Activated gamma-delta T cell treated with Interleukin-2 at 50 U/mL for 16 hours (primary cell): ENCODE measurements at places on chromosomes 6 and 20.

DNA sequence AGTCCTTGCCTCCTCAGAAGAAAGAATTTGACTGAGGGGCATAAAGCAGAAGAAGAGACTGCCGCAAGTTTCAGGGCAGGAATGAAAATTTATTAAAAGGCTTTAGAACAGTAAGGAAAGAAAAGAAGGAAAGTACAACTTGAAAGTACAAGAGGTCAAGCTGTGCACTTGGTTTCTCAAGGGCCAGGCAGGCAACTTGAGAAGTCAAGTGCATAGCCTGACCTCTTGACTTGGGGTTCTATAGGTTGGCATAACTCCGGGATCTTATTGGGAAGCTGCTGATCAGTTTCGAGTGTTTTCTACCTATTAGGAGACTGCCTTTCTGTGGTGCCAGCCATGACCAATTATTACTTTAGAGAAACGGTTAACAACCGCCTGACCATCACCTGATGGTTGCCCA, 237.0 kb upstream of the RGS17 start:
- DNase-seq: no peak

- DNase-seq: no peak
These were observed 447 bp downstream of the MCM3 start for GRCh38 chr6:52284131-52284459.

DNA sequence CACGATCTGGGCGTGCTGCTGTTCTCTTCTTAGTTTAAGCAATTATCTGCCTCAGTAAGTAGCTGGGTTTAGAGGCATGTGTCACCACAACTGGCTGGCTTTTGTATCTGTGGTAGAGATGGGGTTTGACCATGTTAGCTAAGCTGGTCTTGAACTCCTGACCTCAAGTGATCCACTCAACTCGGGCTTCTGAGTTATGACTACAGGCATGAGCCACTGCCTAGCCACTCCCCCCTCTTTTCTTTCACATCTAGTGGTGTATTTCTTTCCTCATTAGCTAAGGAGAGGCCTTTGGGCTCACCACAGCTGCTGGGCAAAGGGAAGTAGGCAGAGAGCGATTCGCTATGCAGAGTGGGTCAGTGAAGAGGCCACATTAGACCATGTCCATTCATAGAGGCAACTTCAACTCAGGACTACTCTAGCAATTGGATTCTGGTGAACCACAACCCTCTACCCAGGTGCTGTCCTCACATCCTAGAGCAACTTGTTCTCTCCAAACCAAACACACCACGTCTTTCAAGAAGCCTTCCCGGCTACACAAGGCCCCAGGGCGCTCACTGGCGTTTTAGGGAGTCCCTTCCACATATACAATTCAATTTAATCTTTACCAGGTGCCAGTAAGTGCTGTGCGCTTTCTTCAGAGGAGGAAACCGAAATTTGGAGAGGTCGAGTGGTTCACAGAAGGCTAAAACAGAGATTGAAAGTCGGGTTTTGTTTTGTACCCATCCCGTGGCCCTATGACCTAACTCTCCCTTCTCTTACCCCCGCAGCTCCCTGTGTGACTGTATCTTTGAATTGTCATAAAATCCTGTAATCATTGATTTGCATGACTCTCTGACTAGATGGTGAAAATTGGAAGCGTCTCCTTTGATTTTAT, 26.5 kb upstream of the GFOD1 start:
- DNase-seq: no peak

- DNase-seq: no peak
These were observed 62.0 kb upstream of the HIVEP1 start for GRCh38 chr6:11950109-11950508.

GRCh38 chr6:99252421-99252820, 97.1 kb downstream of the FAXC start:
- DNase-seq: no peak

GRCh38 chr20:905396-905961, 10.7 kb downstream of the ANGPT4 start:
- DNase-seq: no peak

DNA sequence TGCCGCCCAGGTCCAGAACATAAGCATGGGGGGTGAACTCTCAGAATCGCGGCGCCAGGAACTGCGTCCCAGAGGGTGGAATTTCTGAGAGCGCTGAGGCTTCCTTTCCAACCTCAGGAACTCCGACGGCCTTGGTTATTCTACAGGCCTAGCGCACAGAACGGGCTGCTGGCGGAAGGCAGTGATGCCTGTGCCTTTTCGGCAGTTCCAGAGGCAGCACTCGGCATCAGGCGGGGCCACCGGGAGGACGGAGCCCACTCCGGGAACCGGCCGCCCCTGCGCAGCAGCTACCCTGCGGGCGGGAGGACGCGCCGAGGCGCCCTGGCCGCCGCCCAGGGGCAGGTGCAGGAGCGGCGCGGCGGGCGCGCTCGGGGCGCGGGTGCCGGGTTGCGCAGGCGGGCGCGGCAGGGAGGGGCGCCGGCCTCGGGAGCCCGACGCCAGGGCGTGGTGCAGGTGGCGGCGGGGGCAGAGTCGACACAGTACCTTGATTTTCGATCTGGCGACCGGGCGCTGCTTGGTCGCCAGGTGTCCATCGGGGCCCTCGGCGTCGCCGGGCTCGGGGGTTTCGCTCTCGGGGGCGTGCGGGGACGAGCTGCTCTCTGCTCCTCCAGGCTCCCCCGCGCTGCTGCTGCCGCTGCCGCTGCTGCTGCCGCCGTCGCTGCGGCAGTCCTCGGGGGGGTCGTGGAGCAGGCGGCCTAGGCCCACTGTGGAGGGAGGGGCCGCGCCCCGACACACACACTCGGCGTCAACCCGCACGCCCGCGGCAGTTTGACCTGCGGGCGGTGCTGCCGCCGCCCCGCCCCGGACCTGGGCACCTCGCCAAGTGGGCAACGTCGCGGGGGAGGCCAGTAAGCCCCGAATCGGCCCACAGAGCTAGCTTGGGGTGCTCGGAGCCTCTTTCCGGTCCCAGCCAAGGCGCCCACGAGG, 1.3 kb downstream of the OVOL2 start:
- DNase-seq: no peak

DNA sequence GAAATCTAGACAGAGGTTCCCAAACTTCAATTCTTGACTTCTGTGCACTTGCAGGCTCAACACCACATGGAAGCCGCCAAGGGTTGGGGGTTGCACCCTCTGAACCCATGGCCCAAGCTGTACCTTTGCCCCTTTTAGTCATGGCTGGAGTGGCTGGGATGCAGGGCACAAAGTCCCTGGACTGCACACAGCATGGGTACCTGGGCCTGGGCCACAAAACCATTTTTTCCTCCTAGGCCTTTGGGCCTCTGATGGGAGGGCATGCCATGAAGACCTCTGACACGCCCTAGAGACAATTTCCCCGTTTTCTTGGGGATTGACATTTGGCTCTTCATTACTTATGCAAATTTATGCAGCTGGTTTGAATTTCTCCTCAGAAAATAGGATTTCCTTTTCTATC, 342.0 kb downstream of the TPBG start:
- no peak for DNase-seq

GRCh38 chr6:146883640-146884531, 285.1 kb downstream of the ADGB start:
- DNase-seq: no peak

GRCh38 chr6:45880159-45880558, 135.5 kb downstream of the CLIC5 start:
- DNase-seq: no peak

GRCh38 chr6:164856138-164856537, 453.3 kb downstream of the C6orf118 start:
- DNase-seq: no peak

- DNase-seq: no peak
These were observed 37.8 kb upstream of the SNRPB2 start for GRCh38 chr20:16692009-16692408.

- DNase-seq: no peak
These were observed 90.9 kb downstream of the BMP7 start for GRCh38 chr20:57175397-57176010.

DNA sequence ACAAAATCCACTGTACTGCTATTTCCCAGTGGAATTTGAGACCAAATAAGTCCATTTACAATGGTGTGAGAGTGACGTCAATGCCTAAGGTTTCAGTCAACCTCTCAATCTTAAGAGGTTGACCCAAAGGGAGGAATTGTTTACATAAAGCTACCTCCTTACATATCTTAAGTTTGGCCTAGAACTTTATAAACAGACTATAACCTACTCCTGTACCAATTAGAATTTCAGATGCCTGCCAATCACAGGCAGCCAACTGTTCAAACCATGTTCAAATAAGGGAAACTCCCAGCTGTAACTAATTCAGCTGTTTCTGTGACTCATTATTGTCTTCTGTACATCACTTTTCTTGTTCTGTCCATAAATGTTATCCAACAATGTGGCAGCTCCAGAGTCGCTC, 14.5 kb downstream of the LGSN start:
- no peak for DNase-seq

DNA sequence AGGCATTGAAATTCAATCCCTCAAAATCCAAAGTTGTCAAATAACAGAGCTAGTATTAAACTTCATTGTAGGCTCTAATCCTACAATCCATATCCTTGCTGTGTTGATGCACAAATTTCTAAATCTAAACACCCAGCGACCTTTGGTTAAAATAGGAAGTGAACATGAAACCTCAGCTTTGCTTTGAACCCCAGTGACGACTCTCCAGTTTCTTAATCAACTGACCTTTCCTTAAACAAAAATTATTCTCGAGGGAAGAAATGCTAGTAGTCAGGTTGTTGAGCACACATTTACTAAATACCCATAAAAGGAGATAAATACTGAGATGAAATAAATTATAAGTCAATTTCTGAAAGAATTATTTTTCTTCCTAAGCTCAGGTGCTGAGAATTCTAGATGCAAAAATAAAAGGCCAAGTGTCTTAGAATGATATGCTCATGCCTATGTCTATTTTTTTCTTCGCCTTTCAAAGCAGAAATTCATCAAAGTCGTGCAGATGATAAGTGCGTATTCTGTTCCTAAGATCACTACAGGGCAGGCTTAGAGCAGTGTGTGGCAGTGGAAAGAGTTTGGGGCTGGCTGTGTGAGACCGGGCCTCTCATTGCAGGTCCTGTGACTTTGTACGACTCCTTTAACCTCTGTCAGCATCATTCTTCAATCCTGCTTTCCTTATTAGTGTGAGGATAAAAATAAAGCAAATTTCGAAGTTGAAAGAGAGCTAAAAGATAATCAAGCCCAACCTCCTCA, 208.7 kb downstream of the PRL start:
- DNase-seq: no peak

DNA sequence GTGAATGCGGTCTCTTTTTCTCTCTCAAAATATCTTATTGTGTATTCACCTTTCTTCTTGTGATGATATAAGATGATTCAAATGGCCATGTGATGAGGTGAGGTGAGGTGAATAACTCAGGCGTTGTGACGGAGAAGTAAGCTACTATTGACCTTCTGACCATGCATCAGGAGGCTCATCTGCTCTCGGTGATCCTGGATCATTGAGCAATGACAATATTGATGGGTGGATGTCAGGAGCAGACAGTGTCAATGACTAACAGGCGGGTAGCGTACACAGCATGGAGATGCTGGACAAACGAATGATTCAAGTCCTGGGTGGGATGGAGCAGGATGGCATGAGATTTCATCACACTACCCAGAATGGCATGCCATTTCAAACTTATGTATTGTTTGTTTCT, 119.6 kb downstream of the PXDC1 start:
- DNase-seq: no peak

- no peak for DNase-seq
These were observed 28.6 kb upstream of the PRL start for GRCh38 chr6:22325481-22325880.

DNA sequence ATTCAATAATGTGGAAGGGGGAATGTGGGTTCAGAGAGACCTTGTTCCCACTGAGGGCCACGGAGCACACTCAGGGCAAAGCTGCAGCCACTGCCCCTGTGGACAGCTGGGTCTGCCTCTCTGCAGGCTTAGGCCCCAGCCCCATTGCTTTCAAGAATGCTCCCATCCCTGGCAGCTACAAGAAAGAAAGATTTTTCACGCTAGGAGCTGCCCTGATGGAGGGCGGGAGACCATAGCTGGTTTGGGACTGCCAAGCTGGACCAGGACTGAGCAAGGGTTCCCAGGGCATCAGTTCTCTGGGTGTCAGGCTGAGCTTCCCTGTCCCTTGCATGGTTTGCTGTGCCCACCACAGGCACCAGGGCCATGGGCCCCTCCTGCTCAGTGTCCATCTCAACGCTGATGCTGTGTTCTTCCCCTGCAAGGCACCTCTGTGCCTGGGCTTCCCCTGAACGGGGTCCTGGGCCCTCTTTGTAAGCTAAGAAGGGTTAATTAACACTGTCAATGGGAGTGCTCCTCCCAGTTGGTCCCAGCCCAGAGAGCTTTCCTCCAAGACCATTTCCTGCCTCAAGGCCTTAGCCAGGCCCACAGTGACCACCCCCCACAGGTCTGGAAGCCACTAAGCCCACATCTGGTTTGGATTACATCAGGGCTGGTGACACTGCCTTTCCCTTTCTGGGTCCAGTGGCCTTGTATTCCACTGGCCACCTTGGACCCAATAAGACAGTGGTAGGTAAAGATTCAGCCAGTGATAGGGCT, 8.4 kb downstream of the FOXS1 start:
- no peak for DNase-seq

DNA sequence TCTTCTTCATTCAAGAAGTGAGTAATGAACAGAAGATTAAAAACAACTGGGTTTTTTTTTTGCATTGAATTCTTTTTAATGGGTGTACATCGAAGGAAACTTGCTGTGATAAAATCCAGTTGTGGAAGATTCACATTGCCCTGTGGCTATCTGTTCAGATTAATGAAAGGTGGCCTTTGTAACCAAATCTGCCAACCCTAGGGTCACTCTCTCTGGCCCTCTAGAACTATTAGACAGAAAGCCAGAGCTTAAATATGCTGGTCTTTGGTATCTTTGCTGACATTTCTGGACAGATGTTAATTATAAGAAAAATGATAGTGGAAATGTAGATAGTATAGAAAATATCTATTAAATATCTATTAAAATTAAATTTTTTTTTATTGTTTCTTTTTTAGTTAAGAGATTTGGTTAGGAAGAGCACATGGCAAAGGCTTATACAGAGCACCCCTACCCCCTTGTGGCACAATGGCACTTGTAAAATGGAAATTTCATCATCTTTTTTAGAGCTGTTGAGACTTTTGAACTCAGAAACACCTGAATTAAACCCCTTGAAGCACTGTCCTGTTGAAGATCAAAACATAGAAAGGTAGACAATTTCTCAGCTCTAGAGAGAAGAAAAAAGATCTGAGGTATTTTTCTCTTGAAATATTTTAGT, 572.5 kb downstream of the PKHD1 start:
- no peak for DNase-seq

DNA sequence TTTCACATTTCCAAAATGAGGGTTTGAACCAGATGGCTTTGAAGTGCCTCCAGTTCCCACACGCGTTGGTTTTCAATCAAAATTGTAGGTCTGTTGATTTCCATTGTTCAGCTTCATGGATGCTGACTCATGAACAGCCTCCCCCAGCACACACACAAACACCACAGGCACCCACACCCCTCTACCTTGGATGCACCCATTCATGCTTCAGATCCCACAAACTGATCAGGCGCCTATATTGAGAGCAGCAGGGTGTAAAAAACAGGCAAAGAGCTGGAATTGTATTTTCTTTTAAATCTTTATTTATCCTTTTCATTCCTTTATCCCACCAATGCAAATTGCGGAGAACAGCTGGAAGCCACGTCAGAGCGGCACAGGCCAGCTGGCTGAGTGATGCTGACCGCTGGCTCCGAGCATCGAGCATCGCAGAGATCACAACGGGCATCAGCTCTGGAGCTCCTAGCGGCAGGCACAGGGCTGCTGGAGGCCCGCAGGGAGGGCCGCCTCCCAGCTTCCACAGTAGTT, 29.3 kb upstream of the TBC1D7 start:
- DNase-seq: no peak

GRCh38 chr20:23133560-23133998, 47.5 kb upstream of the CD93 start:
- no peak for DNase-seq

GRCh38 chr6:5764401-5764955, 242.2 kb downstream of the NRN1 start:
- no peak for DNase-seq
